ENCODE measurements at places on chromosomes 13 and 19.

DNA sequence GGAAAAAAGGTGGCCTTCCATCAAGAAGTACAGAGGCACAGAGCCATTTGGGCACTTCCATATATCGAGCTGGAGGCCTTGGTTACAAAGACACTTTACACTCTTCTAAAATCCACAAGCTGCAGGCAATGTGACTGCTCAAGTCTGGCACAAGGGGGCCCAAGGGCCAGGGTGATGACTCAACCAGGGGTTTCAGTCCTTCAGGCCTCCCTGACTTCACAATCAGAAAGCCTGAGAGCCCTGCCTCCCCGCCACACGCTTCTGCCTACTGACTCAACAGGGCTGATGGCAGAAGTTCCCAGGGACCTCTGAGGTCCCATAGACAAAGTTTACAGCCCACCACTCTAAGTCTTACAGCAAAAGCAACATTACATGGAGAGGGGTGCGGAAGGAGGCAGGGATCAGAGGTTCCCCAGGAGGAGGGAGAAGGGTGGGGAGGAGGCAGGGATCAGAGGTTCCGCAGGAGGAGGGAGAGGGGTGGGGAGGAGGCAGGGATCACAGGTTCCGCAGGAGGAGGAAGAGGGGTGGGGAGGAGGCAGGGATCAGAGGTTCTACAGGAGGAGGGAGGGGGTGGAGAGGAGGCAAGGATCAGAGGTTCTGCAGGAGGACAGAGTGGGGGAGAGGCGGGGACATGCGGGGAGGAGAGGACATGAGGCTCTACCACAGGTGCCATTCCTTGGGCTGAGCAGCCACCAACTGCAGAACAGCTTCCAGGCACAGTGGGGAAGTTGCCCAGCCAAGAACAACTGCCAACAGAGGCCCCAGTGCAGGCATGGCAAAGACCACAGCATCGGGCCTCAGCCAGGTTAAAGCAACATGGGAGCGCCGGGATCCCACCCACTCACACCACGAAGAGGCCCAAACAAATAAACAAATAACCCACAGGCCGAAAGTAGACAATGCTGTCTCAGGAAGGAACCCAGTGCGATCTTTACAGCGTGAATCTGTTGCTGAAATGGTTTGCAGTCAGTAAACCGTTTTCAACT is 52.0 kb downstream of the SLC7A1 start:
- DNase-seq: peak; percentile 62

DNA sequence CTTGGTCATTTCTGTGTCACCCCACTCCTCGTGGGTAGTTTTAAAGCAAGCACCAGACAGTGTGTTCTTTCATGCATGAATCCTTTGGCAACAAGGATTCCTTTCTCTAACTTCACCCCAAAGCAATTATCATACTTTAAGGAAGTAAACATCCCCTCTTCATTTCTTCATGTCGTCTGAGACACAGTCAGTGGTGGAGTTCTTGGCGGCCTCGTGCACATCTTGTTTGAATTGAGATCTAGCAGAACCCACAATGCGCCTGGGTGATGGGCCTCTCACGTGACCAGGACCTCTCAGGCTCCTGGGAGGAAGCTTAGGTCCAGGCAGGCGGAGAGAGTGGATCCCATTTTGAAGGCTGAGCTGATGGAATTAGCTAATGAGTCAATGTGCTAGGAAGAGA is 2.6 kb downstream of the ACSBG2 start:
- DNase-seq: no peak

- no peak for DNase-seq
Observed at GRCh38 chr13:36883824-36884223, 36.2 kb downstream of the SMAD9 start.

GRCh38 chr13:20435616-20436368 is 89.9 kb downstream of the CRYL1 start:
- no peak for DNase-seq

DNA sequence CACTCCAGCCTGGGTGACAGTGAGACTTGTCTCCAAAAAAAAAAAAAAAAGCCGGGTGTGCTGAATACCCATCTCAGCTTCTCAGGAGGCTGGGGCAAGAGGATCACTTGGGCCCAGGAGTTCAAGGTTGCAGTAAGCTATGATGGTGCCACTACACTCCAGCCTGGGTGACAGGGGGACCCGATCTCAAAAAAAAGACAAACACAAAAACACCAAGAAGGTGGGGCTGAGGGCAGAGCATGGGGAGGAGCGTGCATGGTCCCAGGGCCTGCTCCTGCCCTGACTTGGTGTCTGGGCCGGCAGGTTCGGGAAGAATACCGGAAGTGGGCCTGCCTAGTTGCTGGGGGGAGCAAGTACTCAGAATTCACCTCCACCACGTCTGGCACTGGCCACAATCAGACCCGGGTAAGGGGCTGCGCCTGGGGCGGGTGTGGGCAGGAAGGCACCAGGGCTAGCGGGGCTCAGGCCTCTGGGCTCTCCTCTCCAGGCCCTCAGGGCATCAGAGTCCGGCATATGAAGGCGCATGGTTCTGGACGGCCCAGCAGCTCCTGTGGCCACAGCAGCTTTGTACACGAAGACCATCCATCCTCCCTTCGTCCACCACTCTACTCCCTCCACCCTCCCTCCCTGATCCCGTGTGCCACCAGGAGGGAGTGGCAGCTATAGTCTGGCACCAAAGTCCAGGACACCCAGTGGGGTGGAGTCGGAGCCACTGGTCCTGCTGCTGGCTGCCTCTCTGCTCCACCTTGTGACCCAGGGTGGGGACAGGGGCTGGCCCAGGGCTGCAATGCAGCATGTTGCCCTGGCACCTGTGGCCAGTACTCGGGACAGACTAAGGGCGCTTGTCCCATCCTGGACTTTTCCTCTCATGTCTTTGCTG is 11.3 kb downstream of the DDX39A start:
- DNase-seq: no peak

- no peak for DNase-seq
Observed at GRCh38 chr19:19461671-19462622, 53.4 kb downstream of the TSSK6 start.

All from Daoy (cell line).